ENCODE measurements at places on chromosomes 1 and 21. TPM values are rescaled to one million over a fixed set of nuclear protein-coding genes. Genes with fewer than 3 reads are reported as not detected.

The TNFSF4 gene
- 14.3 TPM for total RNA-seq

The SYT14 gene
- under 0.01 TPM for total RNA-seq

The EYA3 gene
- total RNA-seq, result 8.7 TPM

The SNX7 gene
- 0.42 TPM for total RNA-seq

The NUAK2 gene
- 34.2 TPM for total RNA-seq

The CCT3 gene
- total RNA-seq, result 119 TPM

The C1orf94 gene
- total RNA-seq, result not detected

The ZNF648 gene
- total RNA-seq, result not detected

The TCP10L gene
- total RNA-seq, result not detected

The UMODL1 gene
- total RNA-seq, result under 0.01 TPM

The TIE1 gene
- 0.94 TPM for total RNA-seq

The NFASC gene
- under 0.01 TPM for total RNA-seq

The GNAT2 gene
- total RNA-seq, result not detected

The MAN1C1 gene
- total RNA-seq, result 12.9 TPM

The CIART gene
- total RNA-seq, result 1.2 TPM

The TAF13 gene
- total RNA-seq, result 59.2 TPM

The USP16 gene
- total RNA-seq, result 64.0 TPM

The KCNE1 gene
- total RNA-seq, result 1.2 TPM

The A3GALT2 gene
- not detected for total RNA-seq

The RAB25 gene
- 0.21 TPM for total RNA-seq

The PDPN gene
- not detected for total RNA-seq

The L1TD1 gene
- 0.21 TPM for total RNA-seq

The MYCL gene
- 5.0 TPM for total RNA-seq

The COPA gene
- 89.4 TPM for total RNA-seq

The ARTN gene
- total RNA-seq, result not detected

The ARHGEF10L gene
- total RNA-seq, result 7.6 TPM

The GUCA2B gene
- not detected for total RNA-seq

The SPRR2F gene
- not detected for total RNA-seq

The KRTAP7-1 gene
- total RNA-seq, result not detected

The RGS7 gene
- total RNA-seq, result under 0.01 TPM

The TNFRSF9 gene
- total RNA-seq, result 2.4 TPM

The CCDC30 gene
- total RNA-seq, result 2.3 TPM

The LENEP gene
- total RNA-seq, result 0.63 TPM

The MORC3 gene
- total RNA-seq, result 117 TPM

The B3GALT5 gene
- not detected for total RNA-seq

The AKR7A3 gene
- total RNA-seq, result 0.73 TPM

The KAZN gene
- 0.31 TPM for total RNA-seq

The LCE1D gene
- not detected for total RNA-seq

The SYCP1 gene
- total RNA-seq, result not detected

The C4BPB gene
- total RNA-seq, result 0.84 TPM

The HES3 gene
- not detected for total RNA-seq

The SLC22A15 gene
- 6.4 TPM for total RNA-seq

The ANGPTL3 gene
- not detected for total RNA-seq

The CATSPERE gene
- 0.94 TPM for total RNA-seq

The BGLAP gene
- 0.31 TPM for total RNA-seq

The HSD3B1 gene
- not detected for total RNA-seq

The MTARC2 gene
- total RNA-seq, result 1.0 TPM

The FCRL2 gene
- 4.0 TPM for total RNA-seq

The CRYBG2 gene
- total RNA-seq, result 0.10 TPM

The CCDC185 gene
- not detected for total RNA-seq

The RAB3B gene
- total RNA-seq, result under 0.01 TPM

The SPRR2A gene
- total RNA-seq, result not detected

The OVAAL gene
- total RNA-seq, result not detected

The LINGO4 gene
- total RNA-seq, result under 0.01 TPM

The TMEM79 gene
- 0.42 TPM for total RNA-seq

The REN gene
- not detected for total RNA-seq

The CDC20 gene
- total RNA-seq, result 0.52 TPM

The DYRK1A gene
- total RNA-seq, result 316 TPM

The SGIP1 gene
- 0.10 TPM for total RNA-seq

Data from mononuclear cell (primary cell).